CD8-positive, alpha-beta memory T cell (primary cell): ENCODE measurements at places on chromosomes 7 and 10. TPM values are rescaled to one million over a fixed set of nuclear protein-coding genes. Genes with fewer than 3 reads are reported as not detected.

HKDC1 gene
- total RNA-seq, result 0.15 TPM

GNG11 gene
- total RNA-seq, result not detected

GCK gene
- 1.8 TPM for total RNA-seq

DNA sequence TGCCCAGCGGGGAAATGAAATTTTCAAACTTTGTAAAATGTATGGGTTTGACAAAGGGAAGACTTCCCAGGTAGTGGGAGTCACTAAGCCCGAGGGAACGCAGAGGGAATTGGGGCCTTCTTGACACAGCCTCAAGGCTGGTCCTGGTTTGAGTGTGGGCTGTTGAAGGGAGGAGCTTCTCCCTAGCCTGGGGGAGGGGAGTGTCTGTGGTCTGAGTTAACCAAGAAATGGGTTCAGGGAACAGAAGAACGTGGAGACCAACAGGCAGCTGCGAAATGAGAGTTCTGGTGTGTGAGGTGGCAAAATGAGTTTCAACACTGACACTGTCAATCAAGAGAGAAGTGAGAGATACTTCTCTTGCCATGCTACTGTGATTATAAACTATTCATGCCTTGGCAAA, 32.7 kb upstream of the BAMBI start:
- no peaks in the 10 kb centered on the region for H3K36me3 ChIP-seq
- H3K4me3 ChIP-seq, result no peak overlapping the region
- no peaks in the 10 kb centered on the region for H3K27me3 ChIP-seq
- no peak overlapping the region for H3K27ac ChIP-seq

DNA sequence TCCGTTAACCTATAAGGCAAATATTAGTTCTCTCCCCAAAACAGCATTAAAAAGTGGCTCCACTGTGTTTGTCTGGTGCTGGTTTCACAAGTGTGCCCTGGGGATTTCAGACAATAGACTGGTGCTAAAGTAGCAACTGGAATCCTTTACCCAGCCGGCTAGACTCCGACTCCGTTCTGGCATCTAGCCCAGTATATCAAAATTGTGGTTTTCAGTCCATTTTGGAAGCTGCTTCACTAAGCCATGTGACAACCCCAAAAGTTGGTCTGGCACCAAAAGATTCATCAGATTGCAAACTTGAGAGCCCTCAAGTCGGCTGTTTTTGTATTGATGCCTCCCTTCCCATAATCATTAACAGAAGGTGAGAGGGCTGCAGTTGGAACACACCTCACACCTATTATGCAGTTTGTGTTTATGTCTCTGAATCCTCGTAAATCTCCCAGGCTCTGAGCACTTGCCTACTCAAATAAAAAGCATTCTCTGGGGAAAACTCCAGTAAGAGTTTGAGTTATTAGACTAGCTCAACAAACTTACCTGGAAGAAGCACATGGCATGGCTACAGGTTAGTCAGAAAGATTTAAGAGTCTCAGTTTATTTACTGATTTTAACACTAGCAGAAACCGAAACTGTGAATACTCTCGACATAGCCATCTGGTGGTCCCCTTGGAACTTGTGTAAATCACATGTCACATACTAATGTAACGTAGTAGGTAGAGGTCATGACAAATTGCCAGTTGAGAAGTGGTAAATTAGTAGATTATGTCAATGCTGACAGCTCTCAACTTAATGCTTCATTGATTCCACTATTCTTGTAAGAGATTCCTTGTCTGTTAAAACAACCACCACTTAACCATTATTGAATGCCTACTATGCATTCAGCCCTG, 14.8 kb upstream of the WNT16 start:
- no peak overlapping the region for H3K27ac ChIP-seq
- no peaks in the 10 kb centered on the region for H3K4me1 ChIP-seq
- no peak overlapping the region for H3K4me3 ChIP-seq
- DNase-seq, result no peak
- no peaks in the 10 kb centered on the region for H3K27me3 ChIP-seq
- no peaks in the 10 kb centered on the region for H3K36me3 ChIP-seq

GRCh38 chr7:142711746-142712616, 37.3 kb upstream of the PRSS1 start:
- H3K4me3 ChIP-seq, result peak overlapping the region; percentile 70
- peak overlapping the region; percentile 38 for H3K27ac ChIP-seq
- H3K27me3 ChIP-seq, result no peaks in the 10 kb centered on the region
- H3K36me3 ChIP-seq, result no peaks in the 10 kb centered on the region

DNA sequence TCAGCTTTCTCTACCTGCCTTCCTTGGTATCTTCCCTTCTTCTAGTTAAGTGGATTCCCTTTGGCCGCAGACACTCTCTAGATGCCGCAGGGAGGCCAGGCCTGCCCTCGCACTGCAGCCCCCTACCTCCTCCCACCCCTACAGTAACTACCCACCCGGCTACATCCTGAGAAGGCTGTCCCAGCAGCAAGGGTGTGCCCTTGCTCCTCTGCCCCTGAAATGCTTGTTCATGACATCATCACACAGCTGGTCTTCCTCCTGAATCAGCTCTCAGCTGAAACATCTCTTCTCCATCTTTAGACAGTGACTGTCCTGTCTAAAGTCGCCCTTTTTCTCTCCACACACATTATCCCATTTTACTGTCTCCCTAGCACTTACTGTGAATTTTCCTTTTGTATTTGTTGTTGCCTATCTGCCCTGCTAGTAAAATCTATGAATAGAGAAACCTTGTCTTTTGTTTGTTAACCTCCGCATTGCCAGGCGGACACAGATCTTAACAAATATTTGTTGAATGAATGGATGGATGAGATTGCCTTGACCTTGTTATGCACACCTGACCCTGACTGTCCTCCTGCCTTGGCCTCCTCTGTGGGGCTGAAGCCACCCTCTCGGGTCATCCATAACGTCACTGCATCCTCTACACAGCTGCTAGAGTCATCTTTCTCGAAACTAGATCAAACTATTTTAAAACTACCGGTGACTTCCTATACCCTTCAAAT, 108.9 kb upstream of the GATA3 start:
- no peak overlapping the region for H3K27ac ChIP-seq
- H3K4me1 ChIP-seq, result no peaks in the 10 kb centered on the region
- no peaks in the 10 kb centered on the region for H3K36me3 ChIP-seq
- no peak for DNase-seq

DNA sequence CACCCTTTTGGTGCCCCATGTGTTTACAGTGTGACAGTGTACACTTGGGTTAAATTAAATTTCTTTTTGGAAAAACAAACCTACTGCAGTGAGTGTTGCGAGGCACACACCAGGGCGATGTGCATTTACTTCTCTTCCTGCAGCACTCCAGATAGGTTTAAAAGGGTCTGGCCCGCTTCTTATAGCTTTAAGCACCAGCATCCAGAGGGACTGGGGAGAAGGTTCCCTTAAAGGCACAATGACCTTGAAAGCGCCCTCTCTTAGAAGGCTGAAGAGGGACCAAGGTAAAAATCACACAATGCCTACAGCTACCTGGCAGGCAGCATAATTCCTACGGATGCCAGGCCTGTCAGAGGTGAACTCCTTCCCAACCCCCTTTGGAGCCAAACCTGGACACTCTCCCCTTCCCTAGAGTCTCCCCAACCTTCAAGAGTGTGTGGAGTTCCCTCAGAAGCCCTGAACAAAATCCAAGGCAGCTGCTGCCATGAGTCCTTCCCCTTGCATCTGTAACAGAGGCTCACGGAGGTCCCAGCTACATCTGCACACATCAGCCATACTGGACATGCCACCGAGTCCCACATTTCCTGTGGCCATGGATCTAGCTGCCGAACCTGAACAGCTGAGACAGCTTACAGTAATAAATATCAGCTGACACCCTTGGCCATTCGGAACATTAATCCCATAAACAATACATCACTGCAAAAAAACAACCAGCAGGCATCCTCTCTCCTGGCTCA, 33.2 kb downstream of the TRIM8 start:
- H3K4me3 ChIP-seq, result no peak overlapping the region
- no peak overlapping the region for H3K27ac ChIP-seq
- no peaks in the 10 kb centered on the region for H3K27me3 ChIP-seq
- H3K36me3 ChIP-seq, result no peaks in the 10 kb centered on the region
- H3K4me1 ChIP-seq, result peaks cover 37% of the 10 kb centered on the region
